ENCODE measurements at places on chromosomes 16 and 17.

DNA sequence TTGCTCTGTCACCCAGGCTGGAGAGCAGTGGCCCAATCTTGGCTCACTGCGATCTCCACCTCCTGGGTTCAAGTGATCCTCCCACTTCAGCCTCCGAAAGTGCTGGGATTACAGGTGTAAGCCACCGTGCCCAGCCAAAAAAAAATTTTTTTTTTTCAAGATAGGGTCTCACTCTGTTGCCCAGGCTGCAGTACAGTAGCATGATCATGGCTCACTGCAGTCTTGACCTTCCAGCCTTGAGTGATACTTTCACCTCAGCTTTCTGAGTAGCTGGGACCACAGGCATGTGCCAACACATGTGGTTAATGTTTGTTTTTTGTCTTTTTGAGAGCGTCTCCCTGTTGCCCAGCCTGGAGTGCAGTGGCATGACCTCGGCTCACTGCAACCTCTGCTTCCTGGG is 1.7 kb upstream of the PAM16 start:
- no peak for DNase-seq

- peak; percentile 15 for DNase-seq
These were observed 9.2 kb downstream of the FMNL1 start for GRCh38 chr17:45230787-45231480.

DNA sequence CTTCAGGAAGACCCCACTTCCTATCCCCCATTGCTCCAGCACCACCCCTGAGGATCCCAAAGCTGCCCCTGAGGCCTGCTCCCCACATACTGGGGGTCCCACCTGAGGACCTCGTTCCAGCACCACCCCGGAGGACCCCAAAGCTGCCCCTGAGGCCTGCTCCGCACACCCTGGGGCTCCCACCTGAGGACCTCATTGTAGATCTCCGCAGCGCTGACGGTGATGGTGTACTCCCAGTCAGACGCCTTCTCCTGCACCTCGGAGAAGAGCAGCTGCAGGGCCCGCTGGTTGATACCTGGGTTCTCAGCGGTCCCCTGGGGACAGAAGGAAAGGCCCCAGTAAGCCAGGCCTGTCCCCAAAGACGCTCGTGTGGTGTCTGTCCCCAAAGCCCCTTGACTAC is 26.4 kb downstream of the KATNB1 start:
- DNase-seq = no peak

DNA sequence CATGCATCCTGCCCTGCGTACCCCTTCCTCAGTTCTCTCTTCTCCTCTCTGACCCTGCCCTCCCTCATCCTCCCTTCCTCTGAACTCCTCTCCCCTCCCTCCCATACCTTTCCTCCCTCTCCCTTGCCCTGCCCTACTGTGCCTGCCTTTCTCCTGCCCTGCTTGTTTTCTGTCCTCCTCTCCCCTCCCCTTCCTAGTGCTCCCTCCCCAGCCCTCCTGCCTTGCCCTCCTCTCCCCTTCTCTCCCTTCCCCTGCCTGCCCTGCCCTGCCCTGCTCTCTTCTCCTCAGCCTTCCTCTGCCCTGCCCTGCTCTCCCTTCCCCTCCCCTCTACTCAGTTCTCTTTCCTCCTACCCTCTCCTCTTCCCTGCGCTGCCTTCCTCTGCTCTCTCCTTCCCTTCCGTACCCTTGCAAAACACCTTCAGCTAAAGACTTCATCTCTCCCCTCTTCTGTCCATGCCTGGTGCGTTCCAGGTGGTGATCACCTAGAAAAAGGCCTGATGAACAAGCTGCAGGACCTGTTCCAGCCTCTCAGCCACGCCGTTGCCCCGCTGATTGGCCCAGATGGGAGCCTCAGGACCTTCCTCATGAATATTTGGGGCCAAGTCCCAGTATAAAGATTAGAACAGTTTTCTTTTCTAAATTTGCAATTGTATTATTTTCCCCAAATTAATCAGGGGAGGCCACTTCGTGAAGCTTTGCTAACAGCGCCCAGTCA is 290.5 kb downstream of the CPPED1 start:
- DNase-seq = no peak

All from B cell (primary cell).